Anterior cingulate cortex (tissue), 58 donors: ENCODE measurements at places on chromosomes 6 and 20.

DNA sequence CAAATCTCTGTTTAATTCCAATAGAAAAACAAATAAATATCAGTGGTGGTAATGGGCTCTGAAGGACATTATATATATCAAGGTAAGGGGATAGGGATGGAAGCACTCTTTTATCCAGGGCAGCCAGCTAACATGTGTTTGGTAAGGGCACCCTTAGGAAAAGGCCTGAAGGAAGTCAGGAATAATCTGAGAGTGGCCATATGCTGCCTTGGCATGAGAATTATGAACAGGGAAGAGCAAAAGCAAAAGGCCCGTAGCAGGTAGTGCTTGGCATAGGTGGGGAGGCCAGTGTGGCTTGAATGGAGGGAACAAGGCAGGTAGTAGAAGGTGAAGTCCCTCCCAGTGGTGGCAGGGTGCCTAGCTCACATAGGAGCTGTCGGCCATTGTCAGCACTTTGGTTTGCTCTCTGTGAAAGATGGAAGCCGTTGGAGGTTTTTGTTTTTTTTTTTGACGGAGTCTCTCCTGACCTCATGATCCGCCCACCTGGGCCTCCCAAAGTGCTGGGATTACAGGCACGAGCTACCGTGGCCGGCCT is 39.6 kb upstream of the CSE1L start:
- DNase-seq, result no peak

- DNase-seq, result no peak
Observed at GRCh38 chr6:122788208-122788607, 850 bp upstream of the SMPDL3A start.

DNA sequence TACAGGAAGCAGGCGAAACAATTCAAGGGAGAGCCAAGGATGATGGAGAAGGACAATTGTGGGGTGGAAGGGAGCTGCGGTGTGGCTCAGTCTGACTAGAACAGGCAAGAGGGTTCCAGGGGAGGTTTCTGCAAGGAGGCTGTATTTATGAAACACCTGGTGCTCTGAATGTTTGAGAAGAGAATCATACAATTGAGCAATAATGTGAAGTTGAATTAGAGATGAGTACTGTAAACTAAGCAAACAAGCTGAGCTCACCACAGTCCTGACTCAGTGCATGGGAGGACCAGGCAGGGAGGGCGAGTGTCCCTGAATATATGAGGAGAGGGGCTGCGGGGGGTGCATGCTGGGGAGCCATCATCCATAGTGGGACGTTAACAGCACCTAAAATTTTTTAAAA is 279.7 kb downstream of the KIF16B start:
- no peak for DNase-seq

GRCh38 chr6:42745083-42745639 is 742 bp downstream of the TBCC start:
- no peak for DNase-seq

DNA sequence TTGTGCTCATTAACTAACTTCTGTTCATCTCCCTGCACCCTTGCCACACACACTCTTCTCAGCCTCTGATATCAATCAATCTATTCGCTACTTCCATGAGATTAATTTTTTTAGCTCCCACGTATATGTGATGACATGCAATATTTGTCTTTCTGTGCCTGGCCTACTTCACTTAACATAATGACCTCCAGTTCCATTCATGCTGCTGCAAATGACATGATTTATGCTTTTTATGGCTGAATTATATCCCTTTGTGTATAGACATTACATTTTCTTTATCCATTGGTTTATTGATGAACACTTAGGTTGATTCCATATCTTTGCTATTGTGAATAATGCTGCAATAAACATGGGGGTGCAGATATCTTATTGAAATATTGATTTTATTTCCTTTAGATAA is 50.8 kb upstream of the SPTLC3 start:
- DNase-seq, result no peak

DNA sequence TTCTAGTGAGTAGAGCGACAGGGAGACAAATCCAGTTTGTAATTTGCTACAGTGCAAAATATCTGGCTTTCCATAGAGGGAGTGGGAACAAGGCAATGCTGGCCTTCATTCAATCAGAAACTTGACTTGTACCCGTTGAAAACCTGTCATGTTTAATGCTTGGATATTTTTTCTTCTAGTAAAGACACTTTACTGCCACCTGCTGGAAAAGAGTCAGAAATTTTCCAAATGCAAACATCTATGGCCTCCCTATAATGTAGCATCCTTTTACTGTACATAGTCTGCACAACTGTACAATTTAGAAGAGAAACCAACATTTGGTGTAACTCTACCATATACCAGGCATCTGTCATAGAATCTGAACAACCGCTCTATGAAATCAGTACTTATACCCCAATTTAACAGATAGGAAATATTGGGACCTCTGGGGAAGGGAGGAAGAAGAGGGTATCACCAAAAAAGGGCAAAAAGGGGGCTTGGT is 16.7 kb upstream of the TBC1D20 start:
- no peak for DNase-seq

DNA sequence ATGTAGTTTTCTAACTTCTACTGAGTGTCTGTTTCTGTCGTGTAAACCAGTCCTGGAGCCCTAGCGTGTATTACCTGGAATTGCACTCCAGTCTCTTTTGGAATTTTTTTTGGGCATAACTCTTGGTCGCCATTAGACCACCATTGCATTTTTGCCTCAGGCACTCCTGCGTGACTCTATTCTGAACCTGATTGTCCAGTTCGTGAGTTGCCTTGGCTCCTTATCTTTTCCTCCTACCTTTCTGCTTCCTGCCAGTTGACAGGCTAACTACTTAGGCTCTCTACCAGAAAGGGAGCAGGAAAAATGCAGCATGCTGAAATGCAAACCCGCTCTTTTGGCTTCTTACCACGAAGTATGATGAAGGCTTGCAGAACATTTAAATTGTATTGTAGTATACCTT is 490.9 kb upstream of the SOX4 start:
- no peak for DNase-seq

DNA sequence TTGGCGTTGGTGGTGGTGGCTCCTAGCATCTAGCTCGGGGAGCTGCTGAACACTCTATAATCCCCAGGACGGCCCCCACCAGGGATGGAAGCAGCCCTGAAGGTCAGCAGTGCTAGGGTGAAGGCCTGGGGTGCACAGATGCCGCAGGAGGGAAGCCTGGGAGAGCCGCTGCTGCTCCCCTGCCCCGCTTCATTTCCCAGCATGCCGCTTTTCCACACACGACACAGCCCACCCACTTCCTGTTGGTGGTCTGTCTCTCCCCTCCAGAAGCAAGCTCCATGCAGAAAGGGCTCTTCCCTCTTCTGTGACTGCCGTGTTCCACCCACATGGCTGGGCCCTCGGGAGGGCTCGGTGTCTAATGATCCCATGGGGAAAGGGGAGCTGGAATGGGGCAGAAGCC is 35.3 kb downstream of the GNAS-AS1 start:
- DNase-seq, result no peak

DNA sequence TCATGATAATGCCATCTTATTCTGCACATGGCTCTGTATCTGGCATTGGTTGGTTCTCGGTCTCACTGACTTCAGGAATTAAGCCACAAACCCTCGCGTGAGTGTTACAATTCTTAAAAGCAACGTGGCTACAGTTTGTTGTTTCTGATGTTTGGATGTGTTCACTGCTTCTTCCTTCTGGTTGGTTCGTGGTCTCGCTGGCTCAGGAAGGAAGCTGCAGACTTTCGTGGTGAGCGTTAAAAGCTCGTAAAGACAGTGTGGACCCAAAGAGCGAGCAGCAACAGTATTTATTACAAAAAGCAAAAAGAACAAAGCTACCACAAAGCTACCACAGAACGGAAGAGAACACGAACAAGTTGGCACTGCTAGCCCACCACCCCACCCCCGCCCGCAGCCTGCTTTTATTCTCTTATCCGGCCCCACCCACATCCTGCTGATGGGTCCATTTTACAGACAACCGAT is 51.1 kb downstream of the MYLIP start:
- no peak for DNase-seq

GRCh38 chr6:108651340-108652227 is 90.9 kb downstream of the FOXO3 start:
- DNase-seq, result no peak

- no peak for DNase-seq
Observed at GRCh38 chr20:56552911-56553629, 20.0 kb downstream of the FAM209B start.

- DNase-seq, result no peak
Observed at GRCh38 chr20:2236256-2236655, 59.5 kb upstream of the TGM3 start.

DNA sequence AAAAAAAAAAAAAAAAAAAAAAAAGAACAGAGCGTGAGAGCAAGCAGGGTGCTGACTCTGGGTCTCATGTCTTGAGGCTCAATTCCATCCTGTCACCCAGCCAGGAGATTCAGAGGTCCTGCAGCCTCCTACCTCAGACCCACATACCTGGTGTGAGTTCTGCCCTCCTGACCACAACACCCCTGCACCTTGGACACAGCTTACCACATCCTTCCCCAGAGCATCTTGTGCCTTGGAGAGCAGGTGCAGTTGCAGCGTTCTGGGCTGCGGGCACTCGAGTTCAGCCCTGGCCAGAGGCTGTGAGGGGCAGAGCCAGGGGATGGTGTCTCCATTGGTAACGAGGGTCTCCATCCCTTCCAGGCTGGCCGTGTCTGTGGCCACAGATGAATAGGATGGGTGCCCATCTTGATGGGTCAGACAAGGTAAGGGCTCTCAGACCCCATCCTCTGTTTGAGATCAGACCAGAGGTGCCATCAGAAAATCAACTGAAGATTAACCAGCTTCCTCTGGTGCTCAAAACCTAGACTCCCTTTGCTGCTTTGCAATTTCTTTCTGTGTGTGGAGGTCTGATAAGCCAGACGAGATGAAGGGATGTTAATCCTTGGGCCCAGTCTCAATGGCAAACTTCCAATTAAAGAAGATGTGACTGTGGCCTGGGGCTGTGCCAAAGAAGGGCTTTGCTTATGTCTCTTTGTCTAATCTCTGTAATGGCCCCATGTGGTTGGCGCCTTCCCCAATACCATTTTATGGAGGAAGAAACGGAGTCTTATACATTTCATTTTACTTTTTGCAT is 14.7 kb upstream of the ZNF831 start:
- DNase-seq, result no peak
